ENCODE measurements at places on chromosomes 3 and 15.
A peak's percentile ranks its signal among the peaks of the same experiment; 100 is the strongest.

DNA sequence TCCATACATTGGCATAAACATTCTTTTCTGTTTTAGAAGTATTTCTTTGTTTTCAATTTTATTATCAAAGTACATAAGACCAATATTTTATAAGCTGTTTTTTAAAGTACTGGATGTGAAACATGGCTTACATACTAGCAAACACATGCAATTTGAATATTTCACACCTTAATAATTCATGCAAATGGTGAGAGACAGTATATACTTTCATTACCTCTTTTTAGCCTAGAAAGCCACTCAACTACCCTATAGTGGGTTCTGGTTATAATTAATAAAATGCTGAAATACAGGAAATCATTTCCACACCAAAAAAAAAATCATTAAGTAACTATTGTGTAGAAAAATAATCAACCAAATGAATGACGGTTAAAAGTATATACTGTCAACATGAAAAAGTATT is 38.5 kb upstream of the MELTF start:
- DNase-seq: no peak

DNA sequence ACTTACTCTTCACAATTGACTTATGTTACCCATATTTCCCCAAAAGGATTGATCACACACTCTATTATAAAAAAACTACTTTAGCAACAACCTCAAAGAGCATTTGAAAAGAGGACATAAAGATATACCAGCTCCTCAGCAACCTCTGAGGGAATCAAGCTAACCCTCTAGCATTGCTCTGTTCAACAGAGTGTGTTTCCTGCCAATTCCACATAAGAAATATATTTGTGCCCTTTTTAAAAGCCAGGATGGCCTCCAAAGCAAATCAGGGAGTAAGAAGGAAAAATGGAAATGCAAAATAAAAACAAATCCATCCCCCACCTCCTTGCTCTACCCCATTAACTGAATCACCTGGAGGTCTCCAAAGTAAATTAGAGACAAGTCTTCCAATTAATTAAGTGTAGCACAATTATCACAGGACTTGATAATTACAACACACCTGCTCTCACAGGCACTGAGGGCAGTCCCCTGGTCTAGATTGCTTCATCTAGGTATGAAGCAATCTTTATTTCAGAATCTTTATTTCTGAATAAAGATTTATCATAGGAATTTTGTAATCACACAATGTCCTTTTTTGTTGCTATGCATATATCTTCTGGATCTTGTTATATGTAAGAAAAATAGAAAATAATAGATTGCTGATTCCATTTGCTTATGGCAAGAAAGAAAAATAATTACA is 34.8 kb downstream of the GPR176 start:
- no peak for DNase-seq

DNA sequence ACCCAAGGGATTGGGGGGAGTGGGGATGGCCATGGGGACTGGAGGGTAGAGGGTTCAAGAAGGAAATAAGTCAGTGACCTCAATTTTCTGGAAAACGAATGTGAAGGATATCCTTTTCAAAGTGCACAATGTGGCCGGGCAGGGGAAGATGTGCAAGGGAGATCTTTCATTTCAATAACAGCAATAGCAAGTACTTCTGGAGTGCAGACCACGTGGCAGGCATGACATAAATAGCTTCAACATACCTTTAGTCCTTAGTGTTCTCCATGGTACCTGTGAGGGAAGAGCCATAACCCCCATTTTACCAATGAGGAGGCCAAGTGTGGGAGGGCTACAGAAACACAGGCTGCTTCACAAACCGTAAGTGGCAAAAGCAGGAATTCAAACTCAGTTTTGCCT is 138.7 kb downstream of the FOXP1 start:
- no peak for DNase-seq

DNA sequence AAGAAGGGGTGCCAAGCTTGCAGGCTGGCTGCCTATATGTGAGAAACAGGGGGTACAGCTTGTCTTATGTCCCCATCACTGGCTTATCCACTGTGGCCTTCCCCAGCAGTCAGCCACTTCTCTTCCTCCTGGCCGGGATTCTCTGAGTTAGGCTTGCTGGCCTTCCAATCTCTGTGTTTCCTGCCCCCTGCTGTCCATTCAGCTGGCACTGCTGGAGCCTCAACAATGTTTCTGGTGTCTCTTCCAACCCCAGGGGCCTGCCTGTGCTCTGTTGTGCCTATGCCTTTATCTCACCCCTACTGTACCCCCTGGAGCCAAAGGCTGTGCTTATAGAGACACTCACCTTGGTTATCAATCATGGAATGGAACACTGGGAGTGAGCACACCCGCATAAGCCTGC is 36.5 kb downstream of the ANAPC13 start:
- peak; percentile 65 for DNase-seq

GRCh38 chr15:35195649-35196048 is 110.6 kb upstream of the NANOGP8 start:
- DNase-seq: no peak

- peak; percentile 34 for DNase-seq
These were observed 13.9 kb downstream of the PRR23E start for GRCh38 chr3:127206611-127207516.

DNA sequence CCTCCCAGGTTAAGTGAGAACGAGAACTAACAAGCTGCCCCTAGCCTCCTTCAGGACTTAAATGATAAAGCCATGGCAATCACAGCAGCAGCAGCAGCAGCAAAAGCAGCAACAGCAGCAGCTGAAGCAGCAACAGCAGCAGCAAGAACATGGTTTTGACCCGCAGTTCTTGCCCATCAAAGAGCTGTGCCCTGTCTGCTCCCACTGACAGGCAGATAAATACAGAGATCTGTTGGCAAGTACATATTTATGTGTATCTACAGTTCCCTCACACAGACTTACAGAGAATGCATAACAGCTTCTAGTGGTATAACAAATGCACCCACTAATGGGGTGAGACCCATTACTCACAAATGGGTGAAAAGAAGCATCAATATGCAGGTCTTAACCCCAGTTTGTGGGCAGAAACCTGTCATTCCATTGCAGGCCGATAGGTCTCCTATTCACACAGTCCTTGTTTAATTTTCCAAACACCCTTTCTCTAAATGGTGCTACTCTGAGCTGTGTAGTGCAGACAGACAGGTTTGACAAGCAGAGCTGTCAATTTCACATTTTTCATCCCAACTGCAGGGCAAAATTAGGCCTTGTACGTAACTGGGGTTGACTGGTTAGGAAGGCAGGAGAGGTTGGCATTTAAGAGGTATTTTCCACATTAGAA is 316.3 kb downstream of the TIGIT start:
- DNase-seq: no peak

GRCh38 chr3:65026151-65026550 is 338.4 kb upstream of the ADAMTS9 start:
- no peak for DNase-seq

DNA sequence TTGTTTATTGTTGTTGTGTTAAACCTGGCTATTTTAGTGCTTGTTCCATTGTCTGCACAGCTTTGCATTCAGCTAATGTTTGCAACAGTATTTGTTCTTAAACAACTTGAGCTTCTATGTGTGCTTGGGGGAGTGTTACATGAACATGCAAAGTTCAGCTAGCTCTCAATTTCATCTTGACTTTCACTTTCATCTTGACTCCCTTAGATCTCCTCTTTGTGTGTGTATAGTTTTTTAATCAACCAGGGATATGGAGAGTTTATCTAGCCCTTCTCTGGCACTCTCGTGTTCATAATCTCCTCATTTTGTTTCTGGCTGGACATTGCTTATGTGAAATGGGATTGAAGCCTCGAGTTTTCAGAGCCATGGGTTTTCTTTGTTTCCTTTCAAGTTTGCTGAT is 212.4 kb upstream of the ZBTB20 start:
- DNase-seq: no peak

DNA sequence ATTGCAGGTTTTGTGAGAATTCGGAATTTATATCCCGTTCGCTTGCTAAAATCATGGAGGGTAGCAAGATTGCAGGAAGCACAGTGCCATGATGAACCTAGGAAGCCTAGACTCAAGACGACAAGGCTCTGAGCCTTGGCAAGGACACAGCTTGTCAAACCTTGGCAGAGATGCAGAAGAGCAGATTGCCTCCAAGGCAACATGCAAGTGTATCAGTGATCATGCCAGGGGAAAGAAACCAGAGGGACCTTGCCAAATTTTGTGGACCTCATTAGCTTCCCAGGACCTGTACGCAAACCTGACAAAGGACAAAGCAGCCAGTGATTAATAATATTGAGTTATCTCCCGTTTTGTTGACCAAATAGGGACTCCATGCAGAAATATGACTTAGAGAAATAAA is 159.7 kb downstream of the GOLIM4 start:
- DNase-seq: no peak

- no peak for DNase-seq
These were observed 8.2 kb upstream of the GANC start for GRCh38 chr15:42264795-42265194.

DNA sequence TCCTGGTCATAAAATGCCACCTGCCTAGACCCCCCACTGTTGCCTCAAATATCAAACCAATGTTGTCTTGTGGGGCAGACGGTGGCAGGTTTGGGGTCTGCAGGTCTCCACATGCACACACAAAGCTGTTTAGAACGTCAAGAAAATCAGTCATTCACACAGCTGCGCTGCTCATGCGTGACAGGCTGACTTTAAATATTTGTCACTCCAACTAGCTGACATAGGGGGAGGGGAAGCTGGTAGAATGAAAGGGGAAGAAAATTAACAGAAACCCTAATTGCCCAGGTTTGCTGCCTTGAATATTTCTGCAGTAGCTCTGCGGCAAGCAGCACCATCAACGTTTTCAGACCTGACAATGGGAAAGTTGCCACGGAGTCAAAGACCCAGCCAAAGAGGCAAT is 201.8 kb downstream of the ABHD5 start:
- no peak for DNase-seq

DNA sequence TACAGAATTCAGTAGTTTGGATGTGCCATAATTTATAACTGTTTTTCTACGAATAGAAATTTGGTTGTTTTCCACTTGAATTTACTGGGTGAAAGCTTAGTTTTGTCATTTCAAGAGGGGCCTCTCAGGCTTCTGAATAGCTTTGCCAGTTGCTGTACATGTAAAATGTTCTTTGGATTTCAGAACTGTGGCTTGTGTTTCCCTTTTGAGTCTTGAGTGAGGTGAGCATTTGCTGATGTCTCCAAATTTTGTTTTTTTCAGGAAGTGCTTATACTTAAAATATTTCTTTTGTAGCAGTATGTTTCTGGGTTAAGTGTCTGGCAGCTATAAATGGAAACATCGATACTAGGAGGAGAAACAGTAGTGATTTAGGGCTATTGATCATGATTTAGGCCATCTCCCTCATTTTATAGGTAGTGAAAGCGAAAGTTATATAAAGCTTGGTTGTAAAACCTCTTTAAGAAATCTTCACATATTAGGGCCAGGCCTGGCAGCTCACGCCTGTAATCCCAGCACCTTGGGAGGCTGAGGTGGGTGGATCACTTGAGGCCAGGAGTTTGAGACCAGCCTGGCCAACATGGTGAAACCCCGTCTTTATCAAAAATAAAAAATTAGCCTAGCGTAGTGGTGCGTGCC is 9.2 kb upstream of the TRAK1 start:
- no peak for DNase-seq

DNA sequence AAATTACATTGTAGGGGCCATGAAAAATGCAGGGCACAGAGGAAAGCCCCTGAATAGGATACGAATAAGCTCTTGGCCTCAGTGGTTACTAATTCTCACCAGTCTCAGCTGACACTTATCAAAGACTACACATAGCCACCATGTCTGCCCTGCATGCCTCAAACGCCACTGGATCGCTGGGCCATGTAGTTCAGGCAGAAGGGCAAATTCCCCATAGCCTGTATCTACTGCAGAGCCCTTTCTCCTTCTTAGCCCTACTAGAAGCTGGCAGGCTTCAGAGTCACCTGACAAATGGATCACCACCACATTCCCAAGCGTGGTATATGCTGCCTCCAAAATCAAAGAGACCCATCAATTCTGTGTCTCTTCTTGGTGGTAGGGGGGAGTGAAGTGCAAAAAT is 177.4 kb downstream of the MINAR1 start:
- no peak for DNase-seq

- no peak for DNase-seq
These were observed 87.5 kb upstream of the SNRPA1 start for GRCh38 chr15:101382544-101382943.

DNA sequence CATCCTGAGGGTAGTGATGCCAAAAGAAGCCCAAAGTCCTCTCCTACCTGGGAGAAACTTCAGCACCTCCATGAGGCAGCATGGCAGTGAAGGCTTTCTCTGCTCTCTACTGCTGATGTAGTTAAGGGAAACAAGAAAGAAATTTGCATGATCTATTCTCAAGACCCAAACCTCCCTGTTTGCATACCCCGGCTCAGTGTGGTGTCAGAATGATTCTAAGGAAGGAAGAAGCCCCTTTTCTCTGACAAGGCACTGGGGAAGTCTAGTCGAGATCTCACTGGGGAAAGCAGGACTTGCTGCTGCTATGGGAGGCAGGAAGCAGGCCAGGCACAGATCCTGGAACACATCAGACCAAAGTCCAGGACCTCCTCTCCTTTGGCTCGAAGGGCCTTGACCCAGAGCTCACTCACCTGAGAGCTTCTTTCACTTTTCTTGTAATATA is 89.4 kb upstream of the ICE2 start:
- no peak for DNase-seq

DNA sequence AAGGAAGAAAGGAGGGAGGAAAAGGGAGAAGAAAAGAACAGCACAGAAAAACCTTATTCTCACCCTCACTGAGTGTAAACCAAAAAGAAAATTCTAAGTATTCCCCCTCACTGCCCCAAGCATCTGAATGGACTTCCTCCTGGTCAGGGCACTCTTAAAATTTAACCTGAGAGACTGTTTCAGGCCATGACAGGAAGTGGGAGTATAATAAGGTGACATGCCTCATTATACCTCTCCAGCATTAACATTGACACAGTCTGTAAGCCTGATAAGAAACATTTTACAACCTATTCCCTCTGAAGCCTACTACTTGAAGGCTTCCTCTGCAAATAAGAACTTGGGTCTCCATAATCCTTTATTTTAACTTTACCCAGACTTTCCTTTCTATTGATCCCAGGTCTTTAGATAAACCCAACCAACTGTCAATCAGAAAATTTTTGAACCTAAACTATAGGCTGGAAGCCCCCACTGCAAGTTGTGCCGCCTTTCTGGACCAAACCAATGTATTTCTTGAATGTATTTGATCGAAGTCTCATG is 41.7 kb downstream of the SLCO2A1 start:
- no peak for DNase-seq

GRCh38 chr3:146732325-146732724 is 127.2 kb upstream of the PLSCR5 start:
- DNase-seq: no peak

DNA sequence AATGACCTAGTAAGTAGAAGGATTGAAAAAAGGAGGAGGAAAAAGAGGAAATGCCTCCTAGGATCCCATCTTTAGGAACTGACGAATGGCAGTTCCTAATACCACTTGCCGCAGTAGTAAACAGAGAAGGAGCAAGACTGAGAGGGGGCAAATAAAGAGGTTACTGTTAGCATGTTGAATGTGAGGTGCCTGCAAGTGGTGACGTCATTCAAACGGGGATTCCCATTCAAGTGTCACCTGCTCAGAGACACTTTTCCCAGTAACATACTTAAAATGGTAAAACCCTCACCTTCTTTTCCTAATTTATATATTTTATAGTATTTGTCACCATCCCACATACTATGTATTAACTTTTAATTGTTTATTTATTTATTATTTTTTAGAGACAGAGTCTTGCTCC is 178.9 kb downstream of the IL5RA start:
- DNase-seq: no peak
